NCI-H446 (cell line): ENCODE measurements at places on chromosomes 7 and 10.

- no peak for DNase-seq
Measured at GRCh38 chr7:28195910-28196620, 15.5 kb upstream of the JAZF1 start.

- no peak for DNase-seq
Measured at GRCh38 chr10:86601956-86602602, 52.3 kb upstream of the OPN4 start.

DNA sequence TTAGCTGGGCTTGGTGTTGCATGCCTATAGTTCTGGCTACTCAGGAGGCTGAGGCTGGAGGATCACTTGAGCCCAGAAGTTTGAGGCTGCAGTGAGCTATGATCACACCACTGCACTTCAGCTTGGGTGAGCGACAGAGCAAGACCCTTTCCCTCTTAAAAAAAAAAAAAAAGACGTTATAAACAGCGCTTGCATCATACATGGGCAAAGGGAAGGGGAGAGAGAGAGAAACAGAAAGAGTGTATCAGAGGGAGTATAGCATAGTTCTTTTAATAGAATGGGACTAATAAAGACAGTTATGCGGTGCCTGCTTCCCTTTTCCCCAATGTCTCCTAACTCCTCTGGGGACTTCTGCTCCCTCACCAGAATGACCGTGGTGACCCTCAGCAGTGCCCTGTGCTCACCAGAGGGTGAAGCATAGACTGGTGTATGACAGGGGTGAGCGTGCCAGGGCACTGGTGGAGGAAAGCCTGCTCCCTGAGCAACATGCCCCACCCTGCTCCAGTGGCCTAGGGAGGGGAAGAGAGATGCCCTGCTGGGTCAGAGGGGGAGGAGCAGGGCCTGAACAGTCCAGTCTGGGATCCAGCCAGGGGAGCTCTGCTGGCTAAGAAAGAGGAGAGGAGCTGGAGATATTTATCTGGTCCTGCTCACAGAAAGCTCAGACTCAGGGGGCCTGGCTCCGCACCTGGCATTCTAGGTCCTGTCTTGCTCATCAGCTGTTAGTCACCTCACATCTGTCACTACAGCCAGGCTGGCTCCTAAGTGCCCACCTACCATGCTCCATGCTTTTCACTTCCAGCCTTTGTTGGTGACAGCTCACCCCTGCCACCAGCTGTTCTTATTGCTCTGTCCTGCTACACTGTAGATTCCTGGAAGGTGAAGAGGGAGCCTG, 2.2 kb downstream of the PDZD7 start:
- DNase-seq: no peak

DNA sequence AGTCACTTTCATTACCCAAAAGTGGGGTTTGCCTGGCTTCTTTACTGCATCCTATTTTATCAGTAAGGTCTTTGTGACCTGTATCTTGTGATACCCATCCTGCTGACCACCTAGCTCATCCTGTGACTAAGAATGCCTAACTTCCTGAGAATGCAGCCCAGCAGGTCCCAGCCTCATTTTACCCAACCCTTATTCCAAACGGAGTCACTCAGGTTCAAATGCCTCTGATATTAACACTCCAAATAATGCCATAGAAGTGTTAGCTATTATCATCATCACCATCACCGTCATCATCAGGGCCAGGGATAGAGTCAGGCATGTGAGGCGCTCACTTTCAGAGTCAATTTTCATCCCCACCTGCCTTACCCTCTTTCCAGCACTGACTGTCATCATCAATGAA, 85.5 kb downstream of the SLC16A9 start:
- no peak for DNase-seq

DNA sequence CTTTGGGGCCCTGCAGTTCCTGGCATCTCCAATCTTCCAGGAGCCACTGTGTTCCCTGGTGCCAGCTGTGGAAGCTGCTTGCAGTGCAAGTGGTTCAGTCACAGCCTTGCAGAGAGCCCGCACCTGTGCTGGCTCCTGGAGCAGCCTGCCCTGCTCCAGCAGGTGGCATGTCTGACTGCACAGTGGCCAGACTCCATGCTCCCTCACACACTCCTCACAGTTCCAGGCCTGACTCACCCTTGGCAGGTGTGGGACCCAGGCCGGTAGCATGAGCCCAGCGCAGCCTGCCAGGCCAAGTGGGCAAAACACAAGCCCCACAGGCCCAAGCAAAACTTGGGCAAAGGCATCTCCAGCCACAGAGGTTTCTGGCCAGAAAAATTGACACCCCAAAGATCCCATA, 33.6 kb upstream of the RELN start:
- DNase-seq: no peak

DNA sequence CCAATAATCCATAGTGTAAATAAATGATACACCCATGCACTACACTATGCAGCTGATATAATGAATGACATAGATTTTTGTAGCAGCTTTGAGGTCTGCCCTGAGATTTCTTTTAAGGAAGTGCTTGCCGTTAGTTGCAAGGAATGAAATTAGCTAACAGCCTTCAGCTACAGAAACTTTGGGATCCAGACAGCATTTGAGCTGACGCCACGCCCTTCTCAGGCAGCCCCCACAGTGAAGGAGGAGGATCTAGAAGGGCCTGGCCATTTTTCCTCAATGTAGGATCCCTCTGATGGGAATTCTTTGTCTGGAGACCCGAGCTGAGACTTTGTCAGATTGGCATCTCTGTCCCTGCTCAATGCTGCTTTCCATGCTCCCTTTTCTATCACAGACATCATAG, 6.1 kb upstream of the PDK4 start:
- DNase-seq: no peak

GRCh38 chr10:104928734-104929133, 287.6 kb downstream of the SORCS3 start:
- no peak for DNase-seq

DNA sequence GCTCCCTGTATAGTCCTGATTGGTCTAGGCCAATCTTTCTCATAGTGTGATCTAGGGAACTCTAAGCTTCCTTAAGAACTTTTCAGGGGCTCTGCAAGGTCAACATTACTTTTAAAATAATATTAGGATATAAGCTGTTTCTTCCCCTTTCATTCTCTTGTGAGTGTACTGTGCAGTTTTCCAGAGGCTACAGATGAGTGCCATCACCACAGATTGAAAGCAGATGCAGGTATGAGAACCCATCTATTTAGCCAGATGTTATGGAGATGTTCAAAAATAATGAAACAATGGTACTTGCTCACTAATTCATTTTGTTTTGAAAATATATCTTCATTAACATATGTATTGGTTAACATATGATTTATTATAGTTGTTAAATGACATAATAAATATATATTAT, 169.2 kb upstream of the SEMA3A start:
- no peak for DNase-seq

DNA sequence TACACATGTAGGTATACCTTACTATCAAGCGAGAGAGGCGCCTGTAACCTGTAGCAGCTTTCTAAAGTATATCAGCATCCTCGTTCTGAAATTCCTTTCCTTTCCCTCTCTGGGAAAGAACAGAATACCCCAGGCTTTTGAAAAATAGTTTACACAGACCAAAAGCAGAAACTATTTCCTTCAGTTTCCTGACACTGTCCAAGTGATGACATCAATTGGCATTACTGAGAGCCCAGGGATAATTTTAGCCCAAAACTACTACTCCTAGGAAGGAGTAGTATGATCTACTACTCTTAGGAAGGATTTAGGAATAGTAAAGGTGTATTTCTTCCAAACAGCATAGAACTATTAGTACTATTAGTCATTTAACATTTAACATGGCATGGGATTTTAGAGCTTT, 6.0 kb downstream of the GNG11 start:
- DNase-seq: no peak

DNA sequence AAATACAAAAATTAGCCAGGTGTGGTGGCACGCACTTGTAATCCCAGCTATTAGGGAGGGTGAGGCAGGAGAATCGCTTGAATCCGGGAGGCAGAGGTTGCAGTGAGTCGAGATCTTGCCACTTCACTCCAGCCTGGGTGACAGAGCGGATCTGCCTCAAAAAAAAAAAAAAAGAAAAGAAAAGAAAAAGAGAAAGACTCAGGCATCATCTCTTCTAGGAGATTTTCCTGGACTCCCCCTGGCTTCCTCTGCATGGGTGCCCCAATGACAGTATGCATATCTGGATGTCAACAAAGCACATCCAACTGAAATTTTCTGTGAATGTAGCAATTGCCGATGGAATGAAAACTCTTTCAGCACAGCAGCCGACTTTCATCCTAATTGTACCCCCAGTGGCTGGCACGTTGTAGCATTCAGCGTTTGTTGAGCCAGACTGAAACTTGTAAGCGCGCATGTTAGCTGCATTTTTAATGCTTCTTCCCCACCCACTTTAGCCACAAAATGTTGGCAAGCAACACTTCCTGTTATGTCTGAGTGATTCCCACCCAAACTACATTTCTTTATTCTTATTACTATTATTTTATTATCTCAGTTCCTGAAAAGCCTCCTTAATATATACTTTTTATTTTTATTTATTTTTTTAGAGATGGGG, 70.2 kb downstream of the PRTFDC1 start:
- no peak for DNase-seq

GRCh38 chr7:21526448-21526847, 16.4 kb upstream of the DNAH11 start:
- DNase-seq: no peak

- no peak for DNase-seq
Measured at GRCh38 chr7:137386966-137387365, 43.4 kb upstream of the PTN start.

DNA sequence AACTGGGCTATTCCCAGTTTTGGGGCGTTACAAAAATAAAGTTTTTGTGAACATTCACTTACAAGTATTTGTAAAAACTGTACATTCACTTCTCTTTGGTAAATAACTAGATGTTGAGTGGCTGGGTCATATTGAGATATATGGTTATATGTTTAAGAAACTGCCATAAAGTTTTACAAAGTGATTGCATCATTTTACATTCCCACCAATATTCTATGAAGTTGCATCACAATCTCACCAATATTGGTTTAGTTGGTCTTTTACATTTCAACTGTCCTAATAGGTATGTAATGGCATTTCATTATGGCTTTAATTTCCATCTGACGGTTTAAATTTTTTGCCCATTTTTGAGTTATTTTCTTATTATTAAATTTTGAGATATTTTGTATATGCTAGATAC, 251.7 kb upstream of the GNAI1 start:
- DNase-seq: no peak

GRCh38 chr7:51451751-51452476, 135.3 kb upstream of the COBL start:
- DNase-seq: no peak

DNA sequence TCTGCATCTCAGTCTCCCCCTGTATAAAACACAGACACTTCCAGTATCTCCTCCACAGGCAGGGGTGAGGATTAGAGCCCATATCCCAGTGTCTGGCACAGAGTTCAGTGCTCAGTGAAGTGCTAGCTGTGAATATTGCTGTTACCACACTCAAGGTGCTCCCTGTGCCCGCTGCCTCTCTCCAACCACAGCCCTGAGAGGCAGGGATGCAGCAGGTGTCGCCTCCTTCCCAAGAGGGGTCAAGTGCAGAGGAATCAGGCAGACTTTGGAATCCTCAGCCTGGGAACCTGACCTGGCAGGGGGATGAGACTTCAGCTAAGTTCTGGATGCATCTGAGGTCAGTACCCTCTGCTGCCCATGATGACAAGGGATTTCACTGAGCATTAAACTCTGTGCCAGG, 163.1 kb downstream of the GFRA1 start:
- no peak for DNase-seq

GRCh38 chr10:118865998-118866693, 111.4 kb upstream of the CACUL1 start:
- DNase-seq: no peak

GRCh38 chr7:50314836-50315592, 10.5 kb downstream of the IKZF1 start:
- no peak for DNase-seq

DNA sequence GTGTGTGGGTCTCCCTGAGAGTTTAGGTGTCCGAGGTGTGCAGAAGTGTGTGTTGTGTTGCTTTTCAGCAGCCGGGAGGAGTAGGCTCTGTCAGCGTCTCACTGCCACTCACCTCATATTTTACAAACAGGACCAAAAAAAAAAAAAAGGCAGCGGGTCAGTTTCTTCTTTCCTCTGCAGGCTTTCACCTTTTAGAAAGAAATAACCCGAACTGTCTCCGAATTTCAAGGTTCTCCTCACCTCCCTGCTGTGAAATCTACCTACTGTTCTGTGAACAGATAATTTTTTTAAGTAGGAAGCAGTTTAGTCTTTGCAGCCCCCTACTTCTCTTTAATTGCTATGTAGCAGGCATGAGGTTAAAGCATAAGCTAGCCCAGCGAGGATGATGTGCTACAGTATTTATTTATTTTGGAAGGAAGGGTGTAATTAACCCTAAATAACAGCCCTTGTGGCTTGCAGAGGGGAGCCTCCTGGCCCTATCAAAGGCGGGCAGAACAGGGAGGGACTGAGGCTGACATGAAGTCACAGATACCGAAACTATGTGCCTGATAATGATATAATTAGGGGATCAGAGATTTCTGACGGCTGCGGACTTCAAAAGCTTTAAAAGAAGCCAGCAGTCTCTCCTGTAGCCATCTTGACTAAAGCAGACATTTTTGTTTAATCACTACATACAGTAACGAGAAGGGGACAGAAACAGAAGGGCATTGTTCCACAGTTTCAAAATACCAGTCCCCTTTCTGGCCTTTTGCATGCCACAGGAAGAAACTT, 1.6 kb downstream of the BAMBI start:
- DNase-seq: no peak

DNA sequence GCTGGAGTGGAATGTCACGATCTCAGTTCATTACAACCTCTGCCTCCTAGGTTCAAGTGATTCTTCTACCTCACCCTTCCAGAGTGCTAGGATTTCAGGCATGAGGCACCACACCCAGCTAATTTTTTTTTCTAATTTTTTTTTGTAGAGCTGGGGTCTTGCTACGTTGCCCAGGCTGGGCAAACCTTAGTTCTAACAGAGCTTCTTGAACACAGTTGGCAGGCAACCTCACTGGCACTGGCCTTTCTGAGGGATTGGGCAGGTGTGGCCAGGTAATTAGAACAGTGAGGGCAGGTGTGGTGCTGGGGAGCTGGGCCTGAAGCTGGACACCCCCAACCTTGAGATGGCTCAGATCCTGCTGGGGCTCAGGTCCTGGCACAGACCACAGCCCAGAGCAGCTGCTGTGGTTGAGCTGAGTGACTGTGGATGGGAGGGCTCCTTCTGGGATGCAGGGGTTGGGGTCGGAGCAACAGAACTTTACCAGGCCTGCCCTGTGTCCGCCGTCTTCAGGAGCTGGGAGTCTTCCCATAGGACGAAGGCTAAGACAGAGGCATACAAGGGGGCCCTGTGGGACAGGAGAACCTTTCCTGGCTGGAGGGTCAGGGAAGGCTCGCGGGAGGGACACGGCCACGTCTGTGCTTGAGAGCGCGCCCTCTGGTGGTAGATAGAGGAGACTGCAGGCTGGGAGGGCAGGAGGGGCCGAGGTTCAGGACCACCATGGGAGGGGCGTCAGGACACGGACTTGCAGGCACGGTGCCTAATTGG, 48.2 kb downstream of the COL26A1 start:
- no peak for DNase-seq

DNA sequence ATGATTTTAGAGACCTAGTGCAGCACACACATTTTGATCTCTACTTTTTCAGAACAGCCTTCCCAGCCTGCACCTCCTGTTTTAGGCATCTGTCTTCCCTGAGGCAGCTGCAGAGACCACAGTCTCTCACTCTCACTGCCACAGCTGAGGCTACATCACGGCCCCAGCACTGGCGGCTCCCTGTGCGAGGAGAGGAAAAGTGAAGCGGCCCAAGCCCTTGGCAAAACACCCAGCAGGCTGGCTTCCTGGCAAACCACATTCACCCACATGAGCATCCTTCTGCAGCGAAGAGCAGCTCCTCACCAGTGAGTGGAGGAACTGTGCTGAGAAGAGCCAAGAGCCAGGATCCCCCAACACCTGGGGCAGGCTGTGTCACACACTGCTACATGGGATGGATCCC, 14.0 kb downstream of the HUS1 start:
- no peak for DNase-seq
